Bronchial epithelial cell (primary cell): ENCODE measurements at places on chromosomes 3 and 15.

DNA sequence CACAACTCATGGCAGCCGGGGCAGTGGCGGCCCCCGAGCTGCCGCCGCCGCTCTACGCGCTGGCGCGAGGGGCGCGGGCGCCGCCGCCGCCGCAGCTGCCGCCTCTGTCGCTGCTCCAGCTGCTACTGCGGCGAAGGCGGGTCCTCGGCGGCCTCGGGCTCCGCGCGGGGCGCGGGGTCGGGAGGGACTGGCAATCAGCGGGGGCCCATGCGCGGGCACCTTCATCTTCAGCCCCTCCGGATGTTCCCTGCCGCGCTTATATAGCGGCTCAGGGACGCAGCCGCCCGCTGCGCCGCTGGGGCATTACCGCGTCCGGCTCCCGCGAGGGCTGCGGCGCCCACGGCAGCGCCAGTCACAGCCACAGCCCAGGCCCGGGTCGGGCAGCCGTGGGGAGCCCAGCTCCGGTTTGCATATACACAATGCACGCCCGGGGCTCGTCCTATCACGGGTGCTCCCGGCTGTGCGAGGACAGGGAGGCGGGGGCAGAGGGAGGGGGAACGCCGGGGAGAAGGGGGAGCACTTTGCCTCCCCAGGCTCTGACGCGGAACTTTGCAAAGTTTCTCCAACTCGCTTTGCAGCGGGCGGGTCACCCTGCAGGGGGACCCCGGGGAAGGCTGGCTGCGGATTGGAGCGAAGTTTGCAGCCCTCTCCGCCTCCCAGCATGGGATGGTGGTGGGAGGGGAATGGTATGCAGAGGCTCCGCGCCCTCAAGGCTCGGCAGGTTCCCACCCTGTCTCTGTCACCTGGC is at the start of gene VGLL3:
VGLL3 (minus strand) TSS at position 416 of the 748 bp plus-strand sequence; CDS start at position 10, 406 bp downstream.
- DNase-seq, result no peak

DNA sequence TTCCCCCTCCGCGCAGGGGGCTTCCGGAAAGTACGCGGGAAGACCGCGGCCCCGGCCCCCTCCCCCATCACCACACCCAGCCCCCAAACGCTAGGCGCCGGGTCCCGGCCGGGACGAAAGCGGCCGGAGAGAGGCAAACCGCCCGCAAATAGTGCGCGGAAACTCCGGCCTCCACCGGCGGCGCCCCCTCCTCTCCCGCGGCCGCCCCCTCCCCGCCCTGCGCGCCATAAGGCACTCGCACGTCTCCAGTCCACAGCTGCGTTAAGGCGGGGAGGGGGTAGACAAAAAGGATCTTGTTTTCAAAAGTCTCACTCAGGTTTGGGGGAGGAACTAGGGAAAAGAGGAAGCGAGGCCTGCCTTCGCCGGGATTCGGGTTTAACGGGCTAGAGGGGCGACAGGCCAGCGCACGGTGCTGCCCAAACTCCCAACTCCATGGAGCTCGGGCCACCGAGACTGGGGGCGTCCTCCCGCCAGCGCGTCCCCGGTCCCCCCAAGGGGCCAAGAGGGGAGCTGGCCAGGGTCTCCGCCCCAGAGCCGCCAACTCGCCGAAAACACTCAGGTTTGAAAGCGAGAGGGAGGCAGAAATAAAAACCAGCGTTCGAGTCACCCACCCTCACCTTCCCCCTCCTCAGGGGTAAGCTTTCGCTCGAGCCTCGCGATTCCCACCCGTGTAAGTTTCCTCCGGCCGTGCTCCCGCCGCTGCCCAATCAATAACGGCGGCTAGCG is 1.8 kb downstream of the ANP32A start:
- no peak for DNase-seq

GRCh38 chr3:177599326-177599725 is 402.0 kb upstream of the TBL1XR1 start:
- peak; percentile 82 for DNase-seq

GRCh38 chr15:69863446-69863845 is 234.3 kb downstream of the TLE3 start:
- no peak for DNase-seq

GRCh38 chr3:143643905-143644304 is 204.4 kb downstream of the SLC9A9 start:
- DNase-seq, result no peak

- DNase-seq, result no peak
Measured at GRCh38 chr3:116701070-116701469, 8.5 kb upstream of the TUSC7 start.

DNA sequence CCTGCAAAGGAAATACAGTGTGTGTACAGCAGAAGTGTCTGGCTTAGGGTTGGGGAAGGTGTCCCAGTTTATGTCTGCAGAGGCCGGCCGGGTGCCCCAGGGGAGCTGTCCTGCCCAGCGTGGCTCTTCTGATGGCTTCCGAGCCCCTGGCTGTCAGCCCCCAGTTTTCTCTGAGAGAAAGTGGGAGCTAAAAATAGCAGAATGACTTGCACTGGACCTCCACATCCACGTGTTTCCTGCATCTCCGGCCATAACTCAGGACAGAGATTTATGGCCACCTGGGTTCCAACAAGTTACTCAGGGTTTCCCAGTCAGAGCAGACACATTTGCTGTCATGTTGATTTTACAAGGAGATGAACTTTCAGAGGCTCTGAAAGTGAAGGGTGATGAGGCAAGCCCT is 192.0 kb downstream of the ATP10A start:
- no peak for DNase-seq
